Stimulated activated CD8-positive, alpha-beta memory T cell treated with anti-CD3 and anti-CD28 coated beads, Interleukin-4, amount 100 ng/mL, for 24 hours (primary cell): ENCODE measurements at places on chromosomes 5 and 9.

DNA sequence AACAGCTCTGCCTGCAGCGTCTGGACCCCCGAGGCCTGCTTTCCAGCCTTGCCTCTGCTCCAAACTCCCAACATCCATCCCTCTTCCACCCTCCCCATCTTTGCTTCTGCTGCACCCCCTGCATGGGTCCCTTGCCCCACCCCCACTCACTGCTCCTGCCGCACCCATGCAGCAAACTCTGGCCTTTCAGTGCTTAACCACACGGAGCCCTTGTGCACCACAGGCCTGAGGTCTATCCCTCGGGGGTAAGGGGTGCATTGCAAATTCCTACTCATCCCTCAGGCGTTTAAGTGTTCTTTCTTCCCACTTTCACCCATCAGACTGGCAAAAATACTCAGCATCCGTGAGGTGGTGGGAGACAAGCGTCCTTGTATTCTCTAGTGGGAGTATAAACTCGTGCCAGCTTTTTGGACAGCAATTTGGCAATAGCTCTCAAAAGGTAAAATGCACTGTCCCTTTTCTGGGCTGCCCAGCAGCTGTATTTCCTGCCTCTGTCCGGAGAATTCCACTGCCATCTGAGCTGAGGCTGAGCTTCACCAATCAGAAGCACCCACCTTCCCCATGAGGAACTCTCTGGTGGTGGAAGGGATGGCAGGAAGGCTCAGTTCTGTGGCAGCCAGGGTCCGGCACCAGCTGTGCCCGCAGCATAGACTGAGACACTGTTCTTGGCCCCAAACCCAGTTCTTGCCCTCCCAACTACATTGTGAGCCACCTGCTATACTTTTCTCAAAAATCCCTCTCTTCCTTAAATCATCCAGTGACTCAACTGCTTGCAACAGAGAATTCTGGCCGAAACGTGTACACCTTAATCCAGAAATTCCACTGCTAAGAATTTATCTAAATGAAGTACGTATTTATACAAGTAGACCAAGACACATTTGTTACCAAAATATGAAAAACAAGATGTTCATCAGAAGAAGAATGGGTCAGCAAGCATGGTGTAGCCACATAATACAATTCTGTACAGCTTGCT, 15.0 kb downstream of the PSMB7 start:
- DNase-seq, result no peak

DNA sequence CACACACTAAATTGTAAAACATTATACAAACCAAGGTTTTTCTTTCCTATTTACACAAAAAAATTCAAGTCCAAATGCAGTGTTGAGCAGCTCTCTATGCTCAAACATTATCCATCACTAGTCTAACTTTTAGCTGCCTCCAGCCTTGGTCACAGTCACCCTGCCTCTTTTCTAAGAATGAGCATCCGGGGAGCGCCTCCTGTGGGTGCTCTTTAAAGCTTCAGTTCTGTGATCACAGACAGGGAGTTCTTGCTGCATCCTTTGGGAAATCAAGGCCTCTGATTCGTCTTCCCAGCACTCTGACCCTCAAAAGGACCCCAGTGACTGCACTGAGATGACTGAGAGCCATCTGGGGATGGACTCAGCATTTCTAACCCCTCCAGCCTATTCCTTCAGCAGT, 289.6 kb downstream of the SEC61B start:
- no peak for DNase-seq

DNA sequence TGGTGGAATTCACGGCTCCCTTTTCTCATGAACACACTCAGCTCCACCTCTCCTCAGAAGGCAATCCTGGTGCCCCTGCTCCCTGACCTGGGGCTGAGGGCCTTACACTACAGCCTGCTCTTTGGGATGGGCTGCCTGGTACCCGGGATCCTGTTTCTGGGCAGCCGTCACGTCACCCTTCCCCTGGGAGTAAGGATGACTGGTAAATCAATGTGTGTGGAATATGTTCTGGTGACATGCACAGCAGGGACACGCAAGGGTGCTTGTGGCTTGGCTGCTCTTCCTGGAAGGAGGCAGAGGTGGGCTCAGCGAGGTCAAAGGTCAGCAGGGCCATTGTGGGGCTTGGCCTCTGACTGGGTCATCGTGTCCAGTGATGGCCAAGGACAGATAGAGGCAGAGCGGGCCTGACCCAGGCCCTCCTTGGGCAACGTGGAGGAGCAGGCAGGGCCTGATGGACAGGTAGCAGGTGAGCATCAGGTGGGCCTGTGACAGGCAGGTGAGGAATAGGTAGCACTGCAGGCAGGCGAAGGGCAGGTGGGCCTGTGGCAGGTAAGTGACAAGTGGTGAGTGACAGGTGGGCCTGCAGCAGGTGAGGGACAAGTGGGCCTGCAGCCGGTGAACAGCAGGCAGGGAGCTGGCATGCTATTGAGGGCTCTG, 399.4 kb upstream of the IRX4 start:
- no peak for DNase-seq

GRCh38 chr5:32690153-32690552, 21.0 kb upstream of the NPR3 start:
- no peak for DNase-seq

GRCh38 chr5:17105744-17106418, 111.5 kb upstream of the BASP1 start:
- no peak for DNase-seq

- no peak for DNase-seq
These were observed 2.6 kb upstream of the CPEB4 start for GRCh38 chr5:173885475-173886010.
